Fibroblast of pulmonary artery (primary cell): ENCODE measurements at places on chromosomes 12 and 14.

DNA sequence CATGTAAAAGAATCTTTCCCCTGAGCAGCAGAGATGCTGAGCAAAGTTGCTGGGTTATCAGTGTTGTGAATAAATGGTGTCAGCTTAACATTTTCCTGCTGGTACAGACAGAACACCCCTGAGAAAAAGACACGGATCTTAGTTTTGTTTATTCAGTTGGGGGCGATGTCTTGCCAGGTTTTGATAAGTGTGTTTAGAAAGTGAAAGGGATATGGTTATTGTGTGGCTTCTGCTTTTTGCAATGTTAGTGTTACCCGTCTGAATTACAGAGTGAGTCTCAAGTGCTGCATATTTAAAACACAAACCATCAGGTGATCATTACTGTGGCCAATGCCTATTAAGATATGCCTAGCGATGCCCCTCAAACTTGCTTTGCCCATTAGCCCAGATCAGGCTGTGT is 864.6 kb upstream of the SEL1L start:
- no peak for DNase-seq

DNA sequence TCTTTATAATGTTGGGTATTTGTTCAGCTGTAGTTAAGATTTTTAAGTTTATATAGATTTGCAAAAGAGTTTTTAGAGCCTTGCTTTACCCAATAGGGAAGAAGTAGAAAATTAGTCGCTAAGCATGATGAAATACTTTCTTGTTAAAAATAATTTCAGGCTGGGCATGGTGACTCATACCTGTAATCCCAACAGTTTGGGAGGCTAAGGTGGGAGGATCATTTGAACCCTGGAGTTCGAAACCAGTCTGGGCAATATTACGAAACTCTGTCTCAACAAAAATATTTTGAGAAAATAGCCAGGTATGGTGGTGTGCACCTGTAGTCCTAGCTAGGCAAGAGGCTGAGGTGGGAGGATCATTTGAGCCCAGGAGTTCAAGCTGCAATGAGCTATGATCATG is 18.7 kb upstream of the SCFD1 start:
- no peak for DNase-seq

DNA sequence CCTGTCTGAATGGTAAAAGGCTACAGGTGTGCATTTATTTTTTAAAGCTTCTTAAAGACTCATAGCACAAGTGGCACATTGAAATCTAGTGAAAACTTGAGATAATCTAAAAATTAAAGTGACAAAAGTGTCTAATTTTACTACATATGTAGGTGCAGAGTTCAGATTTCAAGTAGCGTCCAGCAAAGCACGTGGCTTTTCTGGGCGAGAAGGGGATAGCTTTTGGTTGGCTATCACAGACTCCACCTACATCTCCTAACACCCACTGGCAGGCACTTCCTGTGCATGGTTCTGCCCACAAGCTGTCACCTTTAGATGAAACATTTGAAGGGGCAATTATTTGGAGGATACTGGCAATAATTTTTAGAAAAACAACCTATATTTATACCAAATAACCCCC is 1.9 kb upstream of the PITPNM2 start:
- no peak for DNase-seq

- DNase-seq, result no peak
Observed at GRCh38 chr12:12194206-12194605, 72.6 kb downstream of the LRP6 start.
